ENCODE measurements at places on chromosomes 1 and 21. TPM values are rescaled to one million over a fixed set of nuclear protein-coding genes. Genes with fewer than 3 reads are reported as not detected.
A peak's percentile ranks its signal among the peaks of the same experiment; 100 is the strongest.

- no peak for DNase-seq
These were observed 65.5 kb downstream of the EPHB2 start for GRCh38 chr1:22776035-22776613.

DNA sequence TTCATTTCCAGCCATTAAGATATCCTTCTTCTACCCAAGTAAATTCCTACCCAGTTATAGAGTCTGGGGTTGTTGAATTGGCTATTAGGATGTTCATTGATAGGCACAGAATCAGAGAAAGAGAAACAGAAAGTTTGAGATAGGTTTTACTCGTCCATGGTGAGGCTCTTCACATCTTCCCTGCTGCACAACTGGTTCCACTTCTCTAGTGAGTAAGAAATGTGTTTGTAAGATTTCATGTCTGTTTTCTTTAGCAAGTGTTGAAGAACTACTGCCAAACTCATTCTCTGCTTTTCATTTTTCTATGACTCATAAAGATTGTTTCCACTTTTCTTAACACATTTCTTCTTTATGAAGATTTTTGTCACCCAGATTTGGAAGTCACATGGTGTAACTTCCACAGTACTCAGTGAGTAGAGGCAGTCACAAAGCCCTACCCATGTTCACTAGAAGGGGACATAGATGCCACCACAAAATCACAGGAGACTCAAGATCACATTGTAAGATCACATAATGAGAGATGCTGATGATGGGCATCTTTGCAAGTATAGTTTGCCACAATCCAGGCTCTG is 152.3 kb downstream of the SNX7 start:
- DNase-seq: no peak

GRCh38 chr1:2335721-2336455 is 55.5 kb downstream of the MORN1 start:
- DNase-seq: no peak

DNA sequence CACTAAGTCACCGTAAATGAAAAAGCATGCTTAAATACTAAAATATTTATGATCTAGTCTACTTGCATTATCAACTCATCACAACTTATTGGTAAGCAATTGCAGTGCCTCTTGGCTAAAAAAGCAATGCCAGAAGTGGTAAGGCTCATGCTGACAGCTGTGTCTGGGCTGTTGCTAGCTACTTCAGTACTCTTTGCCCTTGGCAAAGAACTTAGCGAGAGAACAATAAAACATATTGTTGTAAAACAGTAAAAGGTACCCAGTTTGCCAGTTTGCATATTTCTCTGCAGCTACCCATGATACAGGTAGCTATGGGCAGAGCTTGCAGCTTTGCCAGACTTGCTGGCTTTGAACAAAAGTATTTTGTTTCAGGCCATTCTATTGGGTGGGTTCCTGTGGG is 73.1 kb downstream of the ATP6V1G3 start:
- peak; percentile 72 for DNase-seq

GRCh38 chr1:20958430-20958829 is 171.3 kb upstream of the HP1BP3 start:
- no peak for DNase-seq

- no peak for DNase-seq
These were observed 462.3 kb downstream of the OMA1 start for GRCh38 chr1:58084266-58084665.

DNA sequence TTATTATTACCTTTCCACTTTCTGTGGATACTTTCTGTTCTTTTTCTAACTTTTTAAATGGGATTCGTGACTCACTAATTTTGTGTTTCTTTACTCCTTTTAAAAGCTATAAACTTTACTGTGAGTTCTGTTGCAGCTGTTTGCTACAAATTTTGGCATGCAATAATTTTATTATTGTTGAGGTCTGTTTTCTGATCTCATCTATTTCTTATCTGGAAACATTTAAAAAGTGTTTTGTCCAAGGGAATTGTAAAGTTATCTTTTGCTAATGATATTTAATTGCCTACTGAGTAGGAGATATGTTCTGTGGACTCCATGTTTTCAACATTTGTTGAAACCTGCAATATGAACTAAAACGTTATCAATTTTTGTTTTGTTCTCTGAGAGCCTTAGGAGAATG is 138.1 kb upstream of the COL6A1 start:
- no peak for DNase-seq

- no peak for DNase-seq
These were observed 396.3 kb downstream of the SETD4 start for GRCh38 chr21:35663856-35664606.

GRCh38 chr1:203206129-203206687 is 19.7 kb upstream of the CHI3L1 start:
- no peak for DNase-seq

GRCh38 chr21:16424331-16424751 is 694.6 kb downstream of the USP25 start:
- no peak for DNase-seq

DNA sequence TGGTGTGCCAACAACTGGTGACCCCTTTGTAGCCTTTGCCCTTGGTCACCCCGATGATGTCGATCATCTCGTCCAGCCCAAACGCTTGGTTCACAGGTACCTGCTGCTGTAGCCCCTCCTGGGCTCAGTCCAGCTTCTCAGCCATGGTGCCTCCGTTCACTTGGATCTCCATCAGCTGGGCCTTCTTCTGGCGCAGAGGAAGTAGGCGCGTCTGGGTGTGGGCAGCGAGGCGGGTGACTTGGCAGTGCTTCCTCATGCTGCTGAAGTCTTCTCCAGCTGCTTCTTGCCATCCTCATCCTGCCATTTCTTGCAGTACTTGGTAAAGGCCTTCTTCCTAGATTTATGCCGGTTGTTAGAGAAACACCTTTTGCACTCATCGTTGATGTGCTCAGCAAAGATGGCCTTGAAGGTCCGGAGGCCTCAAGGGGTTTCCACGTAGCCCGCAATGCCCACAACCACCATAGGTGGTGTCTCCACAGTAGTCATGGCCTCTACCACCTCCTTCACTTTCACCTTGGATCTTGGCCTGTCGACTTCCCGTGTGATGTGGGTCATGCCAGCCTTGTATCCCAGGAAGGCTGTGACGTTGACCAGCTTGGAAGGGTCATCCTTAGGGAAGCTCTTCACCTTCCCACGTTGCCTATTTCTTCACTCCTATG is 13.0 kb downstream of the DOP1B start:
- DNase-seq: no peak

- DNase-seq: no peak
These were observed 3.1 kb downstream of the TNNI1 start for GRCh38 chr1:201418461-201418860.

DNA sequence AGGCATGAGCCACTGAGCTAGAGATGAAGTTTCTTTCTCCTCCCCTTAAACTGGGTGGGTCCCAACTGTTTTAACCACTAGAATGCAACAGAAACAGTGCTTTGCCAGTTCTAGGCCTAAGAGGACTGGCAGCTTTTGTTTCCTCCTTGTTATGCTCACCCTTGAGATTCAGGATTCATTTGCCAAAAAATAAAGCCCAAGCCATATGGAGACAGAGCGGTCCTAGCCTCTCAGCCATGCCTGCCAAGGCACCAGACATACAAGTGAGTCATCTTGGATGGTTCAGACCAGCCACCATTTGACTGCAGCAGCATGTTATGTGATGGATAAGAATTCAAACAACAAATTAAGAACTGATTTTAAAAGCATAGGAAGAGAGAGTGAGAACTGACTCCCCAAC is 38.1 kb upstream of the STUM start:
- DNase-seq: no peak

GRCh38 chr1:91885213-91885715 is 687 bp downstream of the TGFBR3 start:
- DNase-seq: peak; percentile 50

DNA sequence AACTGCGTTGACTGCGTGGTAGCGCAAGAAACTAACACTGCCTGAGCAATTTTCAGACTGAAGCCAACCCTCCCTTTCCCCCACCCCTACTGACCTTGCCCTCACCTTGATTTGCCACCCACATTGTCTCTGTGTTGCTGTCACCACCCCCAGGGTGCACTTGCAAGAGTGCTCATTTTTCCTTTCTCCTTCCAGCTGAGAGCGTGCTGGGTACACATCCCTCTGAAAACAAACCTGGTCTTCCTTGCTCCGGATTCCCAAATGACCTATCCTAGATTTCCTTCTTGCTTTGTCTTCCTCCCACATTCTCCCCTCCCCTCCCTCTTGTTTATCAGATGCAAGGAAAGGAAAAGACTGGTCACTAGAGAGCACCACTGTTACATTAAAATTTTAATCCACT is 24.2 kb downstream of the MPZ start:
- no peak for DNase-seq

- no peak for DNase-seq
These were observed 48.9 kb downstream of the AHDC1 start for GRCh38 chr1:27554759-27555699.

- no peak for DNase-seq
These were observed 189.6 kb upstream of the ST6GALNAC5 start for GRCh38 chr1:76677416-76678405.

GRCh38 chr1:21576798-21577187 is 67.6 kb downstream of the ALPL start:
- no peak for DNase-seq

GRCh38 chr1:203656796-203657747 is 30.4 kb downstream of the ATP2B4 start:
- peak; percentile 52 for DNase-seq

DNA sequence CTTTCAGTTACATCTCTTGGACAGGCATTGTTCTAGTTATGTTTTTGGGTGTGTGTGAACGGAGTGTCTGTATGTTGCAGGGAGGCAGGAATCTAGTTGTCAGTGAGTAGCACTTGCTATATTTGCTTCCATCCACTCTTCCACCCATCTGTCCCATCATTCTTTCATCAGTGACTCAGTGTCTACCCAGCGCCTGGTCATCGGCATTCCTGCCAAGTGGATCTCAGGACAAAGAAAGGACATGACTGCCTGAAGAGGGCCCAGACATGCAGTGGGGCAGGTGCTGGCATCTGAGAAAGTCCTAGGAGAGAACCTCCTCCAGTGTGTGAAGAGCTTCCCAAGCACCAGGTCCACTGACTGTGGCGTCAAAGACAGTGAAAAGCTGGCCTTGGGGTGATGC is 27.3 kb upstream of the MAGOH start:
- no peak for DNase-seq

- no peak for DNase-seq
These were observed 86.2 kb downstream of the DAB1 start for GRCh38 chr1:57337623-57338022.

DNA sequence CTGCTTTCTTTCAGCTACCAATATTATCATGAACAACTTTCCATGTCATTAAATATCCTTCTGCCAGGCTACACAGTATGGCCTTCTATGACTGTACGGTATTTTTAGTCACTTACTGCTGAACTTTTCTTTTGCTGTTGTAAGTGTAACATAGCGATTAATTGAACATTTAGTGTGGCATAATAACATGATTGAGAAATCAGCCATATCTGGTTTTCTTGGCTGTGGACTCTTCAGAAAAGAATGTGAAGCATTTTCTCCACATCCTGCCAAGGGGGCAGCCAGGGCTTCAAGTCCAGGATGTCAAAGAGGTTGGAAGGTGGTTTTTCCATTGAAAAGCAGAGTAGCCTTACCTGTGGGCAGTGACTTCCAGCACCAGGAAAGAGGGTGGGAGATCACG is 8.8 kb upstream of the AHCYL1 start:
- DNase-seq: peak; percentile 46

DNA sequence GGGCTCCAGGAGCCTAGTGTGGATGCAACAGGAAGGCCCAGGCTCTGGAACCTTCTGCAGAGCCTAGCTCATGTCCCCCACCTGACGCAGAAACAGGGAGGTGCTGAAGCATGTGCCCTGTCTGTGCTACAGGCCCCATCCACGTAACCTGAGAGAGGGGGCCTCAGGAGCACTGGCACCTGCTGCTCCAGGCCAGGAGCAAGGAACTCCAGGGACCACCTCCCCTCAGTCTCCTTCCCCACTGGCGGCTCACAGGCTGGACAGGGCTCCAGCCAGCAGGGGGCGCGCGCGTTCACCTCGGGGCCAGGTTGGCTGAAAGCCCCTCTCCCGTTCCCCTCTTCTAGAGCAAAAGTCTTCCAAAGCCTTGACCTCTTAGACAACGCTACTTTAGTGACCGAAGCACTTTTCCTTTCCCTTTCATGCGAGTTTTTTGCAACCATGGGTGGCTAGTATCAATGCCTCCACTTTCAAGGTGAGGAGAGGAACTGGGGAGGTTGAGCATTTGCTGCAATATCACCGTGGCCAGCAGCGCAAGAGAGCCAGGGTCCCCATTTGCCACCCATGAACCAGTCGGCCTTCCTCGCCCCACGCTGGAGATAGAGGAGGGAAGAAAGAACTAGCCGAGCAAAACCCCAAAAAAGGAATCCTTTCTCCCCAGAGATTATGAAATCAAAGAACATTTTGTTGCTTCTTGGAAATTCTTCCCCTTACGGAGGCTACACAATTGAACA is 52.4 kb upstream of the GPR157 start:
- peak; percentile 73 for DNase-seq

GRCh38 chr1:225921734-225922709 is 2.0 kb downstream of the PYCR2 start:
- no peak for DNase-seq

GRCh38 chr1:189500778-189501177 is 976.9 kb downstream of the BRINP3 start:
- DNase-seq: peak; percentile 6

GRCh38 chr1:101203820-101204540 is 32.8 kb upstream of the S1PR1 start:
- DNase-seq: peak; percentile 87

DNA sequence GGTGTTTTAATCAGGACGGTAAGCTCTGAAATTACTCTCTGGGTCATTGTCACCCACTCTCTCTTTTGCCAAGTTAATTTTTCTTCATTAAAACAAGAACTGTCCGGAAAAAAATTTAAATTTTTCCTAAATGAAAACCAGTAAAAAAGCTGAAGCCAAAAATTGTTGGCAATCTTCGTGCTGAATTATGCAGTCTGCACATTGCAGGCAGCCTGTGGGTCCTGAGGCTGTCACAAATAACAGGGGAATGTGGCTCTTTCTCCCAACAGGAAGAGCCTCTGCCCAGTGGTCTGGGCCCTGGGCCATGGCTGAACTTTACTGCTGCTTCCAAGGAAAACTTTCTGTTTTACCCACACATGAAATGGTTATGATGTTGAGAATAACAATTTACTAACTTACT is 153.9 kb upstream of the SPAG17 start:
- DNase-seq: peak; percentile 6

GRCh38 chr1:6224718-6225117 is 11.0 kb downstream of the ICMT start:
- no peak for DNase-seq

Gene ALPL
- 38.6 TPM for total RNA-seq

Gene FUCA1
- 39.6 TPM for total RNA-seq

Gene SPAG17
- 19.9 TPM for total RNA-seq

Gene BCAN
- total RNA-seq: 0.18 TPM

Gene OSCP1
- total RNA-seq: 31.4 TPM

Gene HSF2BP
- total RNA-seq: 0.60 TPM

Gene PPIAL4G
- total RNA-seq: 0.20 TPM

Gene LIPI
- total RNA-seq: not detected

Gene FLG
- not detected for total RNA-seq

Gene PLA2G2F
- total RNA-seq: not detected

Gene NR5A2
- total RNA-seq: 3.2 TPM

Gene ZYG11A
- 0.20 TPM for total RNA-seq

Gene AGBL4
- total RNA-seq: 7.5 TPM

Gene RXRG
- 1.6 TPM for total RNA-seq

Gene SUMO3
- total RNA-seq: 86.5 TPM

Gene IKBKE
- 7.5 TPM for total RNA-seq

Gene GPR153
- total RNA-seq: 17.0 TPM

Gene PRDM16
- 36.5 TPM for total RNA-seq
